Daoy (cell line): ENCODE measurements at places on chromosomes 5 and 9.

DNA sequence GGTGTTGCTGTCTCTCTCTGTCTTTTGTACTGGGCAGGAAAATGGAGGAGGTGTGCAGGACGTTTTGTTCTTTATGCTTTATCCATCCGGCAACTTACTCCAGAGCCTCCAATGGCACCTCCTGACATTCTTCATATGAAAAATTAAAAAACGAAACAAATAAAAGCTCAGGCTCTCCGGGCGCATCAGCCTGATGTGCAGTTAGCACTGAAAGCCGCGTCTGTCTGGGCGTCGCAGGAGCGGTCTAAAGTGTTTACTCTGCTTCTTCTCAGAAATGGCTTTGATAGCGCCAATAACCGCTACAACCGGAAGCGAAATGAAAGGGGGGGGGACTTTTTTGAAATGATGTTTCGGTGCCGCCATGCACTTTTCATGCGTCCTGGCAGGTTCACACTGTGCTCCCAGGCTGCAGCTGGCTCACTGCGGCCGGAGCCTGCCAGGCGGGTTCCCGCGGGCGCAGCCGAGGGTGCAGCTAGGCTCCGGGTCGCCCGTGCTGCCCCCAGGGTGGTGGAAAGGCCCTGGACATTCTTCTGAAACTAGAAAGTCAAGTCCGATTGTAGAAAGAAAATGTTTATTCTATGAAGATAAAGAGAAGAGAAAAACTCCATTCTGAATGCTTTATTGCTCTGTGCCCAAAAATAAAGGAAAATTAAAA is 407.7 kb upstream of the IRX1 start:
- no peak for DNase-seq

DNA sequence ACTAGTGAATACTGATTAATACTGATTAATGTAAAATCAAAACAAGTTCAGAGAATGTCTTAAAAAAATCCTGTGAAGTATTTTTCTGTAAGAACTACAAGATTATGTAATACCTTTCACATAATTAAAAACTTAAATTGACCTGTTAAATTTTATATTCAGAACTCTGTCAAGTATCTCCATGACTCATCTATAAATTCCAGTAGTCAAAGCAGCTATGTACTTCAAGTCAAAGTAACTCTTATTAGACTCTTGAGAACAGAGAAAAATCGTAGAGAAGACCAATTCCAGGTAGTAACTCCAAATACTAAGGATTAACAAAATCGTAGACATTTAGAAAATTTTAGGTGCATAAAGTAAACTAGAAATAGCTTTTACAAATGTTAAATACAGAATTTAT is 77.1 kb downstream of the HOMER1 start:
- DNase-seq, result no peak

- no peak for DNase-seq
Observed at GRCh38 chr9:134917431-134918373, at the start of gene FCN1. Gene FCN1 (minus strand): TSS chr9:134917912. CDS start chr9:134917871, 41 bp downstream.

- no peak for DNase-seq
Observed at GRCh38 chr9:119273984-119274665, 95.1 kb downstream of the BRINP1 start.

- DNase-seq, result no peak
Observed at GRCh38 chr9:126464694-126465441, 138.2 kb downstream of the MVB12B start.

- DNase-seq, result no peak
Observed at GRCh38 chr5:45355189-45355992, 340.8 kb downstream of the HCN1 start.

DNA sequence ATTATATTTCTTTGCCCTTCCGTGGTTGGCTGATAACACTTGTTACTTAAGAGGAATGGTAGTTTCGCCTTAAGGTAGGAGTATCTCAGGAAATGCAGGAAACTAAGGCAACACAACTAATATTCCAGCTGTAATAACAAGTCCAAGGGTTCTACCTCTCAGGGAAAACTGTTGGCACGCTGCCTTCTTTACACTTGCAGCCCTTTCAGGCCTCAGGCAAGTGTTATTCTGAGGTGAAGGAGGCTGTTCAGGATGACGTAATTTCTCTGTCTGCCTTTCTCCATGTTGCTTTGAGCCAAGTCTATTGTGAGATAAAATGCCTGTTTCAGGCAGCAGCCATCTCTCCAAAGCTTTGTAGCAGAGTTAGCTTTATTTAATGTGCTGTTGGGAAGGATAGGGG is 38.0 kb downstream of the VCAN start:
- DNase-seq, result peak; percentile 84

- DNase-seq, result peak; percentile 64
Observed at GRCh38 chr9:98410185-98410697, 154.8 kb upstream of the TBC1D2 start.

- peak; percentile 30 for DNase-seq
Observed at GRCh38 chr5:4941957-4942830, 197.9 kb upstream of the ADAMTS16 start.
